NCI-H2107 (cell line): ENCODE measurements at places on chromosomes 3 and 15.

DNA sequence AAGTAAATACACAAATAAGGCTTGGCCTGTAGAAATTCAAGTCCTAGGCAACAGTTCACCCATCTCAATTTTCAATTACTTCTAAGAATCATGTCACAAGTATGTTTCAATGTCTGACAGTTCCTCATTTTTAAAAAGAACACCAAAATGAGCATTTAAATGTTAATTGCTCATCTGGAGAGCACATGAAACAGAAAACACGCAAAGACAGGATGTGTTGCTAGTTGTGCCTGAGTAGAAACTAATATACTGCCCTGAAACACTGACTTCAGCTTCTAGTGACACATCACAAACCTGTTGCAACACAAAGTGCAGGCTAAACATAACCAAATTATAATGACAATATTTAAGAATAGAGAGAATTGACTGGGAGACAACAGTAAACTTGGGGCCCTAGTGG is 167.3 kb upstream of the THBS1 start:
- no peak for DNase-seq

- no peak for DNase-seq
These were observed 4.4 kb upstream of the LMAN1L start for GRCh38 chr15:74808078-74808839.

DNA sequence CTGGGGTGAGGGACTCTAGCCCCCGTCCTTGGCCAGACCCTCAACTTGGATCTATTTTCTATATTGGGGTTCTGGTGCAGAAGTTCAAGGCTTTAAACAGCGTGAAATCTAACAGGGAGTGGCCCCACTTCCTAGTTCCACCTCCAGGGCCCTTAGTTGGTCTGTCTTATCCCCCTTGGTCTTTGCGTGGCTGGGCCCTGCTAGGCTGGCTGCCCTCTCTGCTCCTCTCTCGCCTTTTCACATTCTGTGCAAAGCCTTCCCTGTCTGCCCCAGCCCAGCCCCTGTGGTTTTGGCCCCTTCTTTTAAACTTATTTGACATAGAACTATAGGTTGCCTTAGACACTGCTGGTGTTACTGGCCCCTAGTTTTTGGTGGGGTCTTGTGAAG is 5.6 kb downstream of the PPCDC start:
- no peak for DNase-seq

GRCh38 chr3:170977949-170978745 is 48.4 kb downstream of the SLC2A2 start:
- DNase-seq: no peak

DNA sequence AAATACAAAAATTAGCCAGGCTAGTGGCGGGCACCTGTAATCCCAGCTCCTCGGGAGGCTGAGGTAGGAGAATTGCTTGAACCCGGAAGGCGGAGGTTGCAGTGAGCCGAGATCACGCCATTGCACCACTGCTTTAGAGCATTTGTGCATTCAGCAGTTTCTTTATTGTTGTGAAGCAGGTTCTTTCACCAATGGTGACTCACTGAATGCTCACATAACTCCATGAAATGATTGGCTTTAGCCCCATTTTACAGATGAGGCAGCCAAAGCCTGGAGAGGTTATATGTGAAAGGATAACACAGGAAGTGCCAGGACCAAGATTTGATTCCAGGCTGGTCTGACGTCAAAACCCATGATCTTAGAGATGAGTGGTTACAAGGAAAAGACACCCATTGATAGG is 195.2 kb downstream of the SLCO3A1 start:
- no peak for DNase-seq
